Daoy (cell line): ENCODE measurements at places on chromosomes 11 and 22. TPM values are rescaled to one million over a fixed set of nuclear protein-coding genes. Genes with fewer than 3 reads are reported as not detected.

DNA sequence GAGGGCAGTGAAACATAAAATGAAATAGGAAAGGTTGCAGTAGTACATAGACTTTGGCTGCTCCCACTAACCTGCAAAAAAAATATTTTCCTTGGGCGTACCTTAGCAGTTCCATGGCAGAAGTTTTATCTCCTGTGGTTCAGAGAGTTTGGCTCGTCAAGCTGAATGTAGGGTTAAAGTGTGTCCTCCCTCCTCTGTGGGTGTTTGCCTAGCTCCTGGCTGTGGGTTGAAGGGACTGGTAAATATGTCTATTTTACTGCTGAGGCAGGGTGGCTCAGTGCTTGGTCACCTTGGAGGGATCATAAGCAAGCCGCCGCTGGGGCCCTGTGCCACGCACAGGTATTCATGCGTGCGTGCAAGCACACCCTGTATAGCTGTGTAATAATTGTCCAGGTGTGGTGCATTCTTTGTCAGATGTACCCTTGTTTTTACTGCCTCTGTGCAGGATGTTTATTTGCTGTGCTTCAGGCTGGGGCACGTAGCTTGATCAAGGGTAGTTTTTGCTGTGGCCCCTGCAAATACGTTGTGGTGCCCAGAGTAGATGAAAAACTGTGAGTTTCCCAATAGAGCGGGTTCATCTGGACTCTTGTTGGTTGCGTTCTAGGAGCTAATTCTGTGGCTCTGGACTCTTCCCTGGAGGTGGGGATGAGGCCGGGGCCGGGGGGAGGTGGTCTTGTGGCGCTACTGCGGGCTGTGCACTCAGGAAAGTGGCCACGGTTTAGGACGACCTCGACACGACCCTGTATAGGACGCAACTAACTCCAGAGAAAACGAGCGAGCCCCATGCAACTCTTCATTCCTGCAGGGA is 732 bp upstream of the SORL1 start:
- no peak for DNase-seq

DNA sequence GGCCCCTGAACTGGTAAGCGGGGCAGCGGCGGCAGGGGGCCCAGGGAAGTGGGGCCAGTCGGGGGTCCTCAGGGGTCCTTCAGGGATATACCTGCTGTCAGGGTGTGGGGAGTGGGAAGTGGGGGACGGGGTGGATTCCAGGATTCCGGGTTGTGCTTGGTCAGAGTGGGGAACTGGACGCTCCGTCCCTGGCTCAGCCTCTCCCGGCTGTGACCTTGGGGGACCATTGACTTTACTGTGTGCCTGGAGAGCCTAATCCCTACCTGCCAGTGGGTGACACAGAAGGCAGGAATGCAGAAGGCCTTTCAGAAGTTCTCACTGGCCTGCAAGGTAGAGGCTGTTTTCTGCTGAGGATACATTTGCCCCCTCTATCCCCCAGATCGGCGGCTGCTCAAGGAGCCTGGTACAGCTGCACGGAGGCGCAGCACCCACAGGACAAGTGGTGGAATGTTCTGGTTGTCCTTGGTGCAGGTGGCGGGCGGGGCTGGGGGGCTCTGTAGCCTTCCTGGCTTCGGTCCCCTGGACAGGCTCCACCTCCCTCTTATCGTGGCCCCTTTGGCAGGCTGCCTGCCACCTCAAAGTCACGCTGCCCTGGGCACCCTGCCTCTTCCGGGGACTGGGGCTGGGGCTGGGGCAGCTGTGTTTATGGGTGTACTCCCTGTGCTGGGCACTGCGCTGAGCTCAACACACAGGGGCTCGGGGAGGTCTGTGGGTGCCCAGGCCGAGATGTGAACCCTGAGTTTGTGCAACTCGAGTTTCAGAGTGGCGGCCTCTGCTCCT is 18.4 kb downstream of the KCNQ1 start:
- peak; percentile 35 for DNase-seq

DNA sequence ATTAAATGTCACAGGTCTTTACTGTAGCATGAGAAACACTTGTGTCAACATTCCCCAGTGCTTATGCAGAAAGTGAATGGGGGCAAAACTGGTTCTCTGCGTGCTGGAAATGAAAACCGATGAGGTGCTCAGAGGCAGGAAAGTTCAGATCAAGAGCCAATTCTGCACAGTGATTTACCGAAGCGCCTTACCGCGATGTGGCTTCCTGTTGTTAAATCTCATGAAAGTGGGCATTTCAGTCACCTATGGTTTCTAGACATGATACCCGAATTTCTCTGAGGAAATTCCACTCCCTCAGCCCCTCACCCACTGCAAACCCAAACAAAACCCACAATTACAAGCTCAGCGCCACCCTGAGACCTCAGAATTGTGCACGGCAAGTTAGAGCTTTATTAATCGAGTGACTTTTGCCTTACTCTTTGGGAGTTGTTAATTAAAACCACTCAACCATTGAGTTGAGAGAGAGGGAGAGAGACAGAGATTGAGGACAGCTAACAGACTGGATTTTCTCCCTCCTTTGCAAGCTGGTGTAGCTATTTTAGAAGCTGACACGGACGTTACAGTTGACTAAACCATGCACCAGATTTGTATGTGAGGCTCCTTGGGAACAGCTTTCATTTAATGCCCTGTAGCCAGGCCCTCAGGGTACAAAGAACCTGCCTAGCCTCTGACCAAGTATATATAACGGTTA is 196.4 kb downstream of the DBX1 start:
- DNase-seq, result no peak

- peak; percentile 26 for DNase-seq
Observed at GRCh38 chr11:9573775-9574621, 528 bp downstream of the WEE1 start.

DNA sequence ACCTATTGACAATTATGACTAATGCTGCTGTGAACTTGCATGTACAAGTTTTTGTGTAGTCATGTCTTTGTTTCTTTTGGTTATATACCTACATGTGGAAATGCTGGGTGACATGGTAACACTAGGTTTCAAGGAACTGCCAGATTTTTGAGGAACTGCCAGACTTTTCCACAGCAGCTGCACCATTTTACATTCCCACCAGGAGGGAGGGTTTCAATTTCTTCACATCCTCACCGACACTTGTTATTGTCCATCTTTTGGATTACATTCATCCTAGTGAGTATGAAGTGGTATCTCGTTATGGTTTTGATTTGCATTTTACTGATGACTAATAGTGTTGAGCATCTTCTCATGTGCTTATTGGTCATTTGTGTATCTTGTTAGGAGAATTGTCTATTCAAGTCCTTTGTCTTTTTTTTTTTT is 13.3 kb downstream of the CLDN5 start:
- DNase-seq, result no peak

GRCh38 chr11:82867495-82868082 is 32.6 kb downstream of the PRCP start:
- peak; percentile 51 for DNase-seq

GRCh38 chr22:20423008-20423905 is 14.4 kb downstream of the SCARF2 start:
- no peak for DNase-seq

KREMEN1 gene
- 0.36 and 1.4 TPM in 2 replicates for total RNA-seq

OR2AG2 gene
- total RNA-seq, result 0.03 TPM in 1 of 2 replicates, not detected in the other

SYT9 gene
- total RNA-seq, result 1.8 and 2.0 TPM in 2 replicates
